ENCODE measurements at places on chromosomes 12 and 14. TPM values are rescaled to one million over a fixed set of nuclear protein-coding genes. Genes with fewer than 3 reads are reported as not detected.

MGAT4C gene
- total RNA-seq, result 20.4 TPM

PTPRO gene
- total RNA-seq, result 2.1 TPM

HOXC6 gene
- total RNA-seq, result 30.8 TPM

RHOF gene
- 4.8 TPM for total RNA-seq

DNA sequence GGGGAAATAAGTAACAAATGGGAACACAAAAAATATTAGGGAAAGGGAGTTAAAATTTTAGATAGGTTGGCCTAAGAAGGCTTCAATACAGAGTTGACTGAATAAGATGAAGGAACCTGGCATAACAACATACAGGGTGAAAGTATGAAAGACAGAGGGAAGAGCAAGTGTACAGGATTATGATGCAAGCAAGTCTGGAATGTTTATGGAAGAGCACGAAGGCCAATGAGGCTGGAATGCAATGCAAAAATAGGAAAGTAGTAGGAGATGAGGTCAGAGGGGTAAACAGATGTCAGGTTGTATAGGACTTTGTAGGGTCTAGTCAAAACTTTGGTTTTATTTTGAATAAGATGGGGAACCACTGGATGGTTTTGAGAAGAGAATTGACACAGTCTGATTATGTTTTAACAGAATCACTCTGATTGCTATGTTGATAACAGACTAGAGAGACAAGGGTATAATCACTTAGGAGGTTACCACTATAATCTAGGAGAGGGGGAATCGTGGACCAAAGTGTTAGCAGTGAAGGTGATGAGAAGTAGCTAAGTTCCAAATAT is 96.8 kb downstream of the OSBPL8 start:
- no peak for ATAC-seq

LUM gene
- total RNA-seq, result not detected

- ATAC-seq, result no peak
These were observed 391.7 kb upstream of the TBX3 start for GRCh38 chr12:115075552-115076170.

DNA sequence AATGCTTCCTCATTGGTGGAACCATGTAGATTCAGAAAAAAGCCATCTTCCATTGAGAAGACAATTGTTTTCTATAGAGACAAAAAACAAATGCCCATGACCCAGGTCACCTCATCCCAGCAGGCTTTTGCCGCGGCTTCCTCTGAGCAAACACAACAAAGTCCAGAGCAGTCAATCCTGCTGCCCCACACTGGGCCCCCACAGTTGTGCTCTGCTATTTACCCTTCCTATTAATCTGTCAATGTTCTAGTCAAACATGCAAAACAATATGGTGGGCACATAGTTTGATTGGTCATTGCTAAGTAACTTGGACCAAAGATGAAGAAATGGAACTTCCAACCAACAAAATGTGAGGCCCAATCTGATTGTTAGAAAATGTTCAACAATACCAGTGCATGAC is 20.7 kb downstream of the C12orf42 start:
- peak; percentile 84 for ATAC-seq

- ATAC-seq, result no peak
These were observed 55.5 kb downstream of the CDC42BPB start for GRCh38 chr14:103001651-103002396.

GRCh38 chr14:81517798-81518398 is 15.8 kb downstream of the SEL1L start:
- peak; percentile 68 for ATAC-seq

ZDHHC22 gene
- total RNA-seq, result 0.21 TPM

GRCh38 chr14:52348279-52348678 is 34.2 kb downstream of the PTGER2 start:
- no peak for ATAC-seq

GRCh38 chr14:54675236-54676128 is 108.6 kb downstream of the SAMD4A start:
- ATAC-seq, result no peak
